SJCRH30 (cell line): ENCODE measurements at places on chromosomes 13 and 19.

DNA sequence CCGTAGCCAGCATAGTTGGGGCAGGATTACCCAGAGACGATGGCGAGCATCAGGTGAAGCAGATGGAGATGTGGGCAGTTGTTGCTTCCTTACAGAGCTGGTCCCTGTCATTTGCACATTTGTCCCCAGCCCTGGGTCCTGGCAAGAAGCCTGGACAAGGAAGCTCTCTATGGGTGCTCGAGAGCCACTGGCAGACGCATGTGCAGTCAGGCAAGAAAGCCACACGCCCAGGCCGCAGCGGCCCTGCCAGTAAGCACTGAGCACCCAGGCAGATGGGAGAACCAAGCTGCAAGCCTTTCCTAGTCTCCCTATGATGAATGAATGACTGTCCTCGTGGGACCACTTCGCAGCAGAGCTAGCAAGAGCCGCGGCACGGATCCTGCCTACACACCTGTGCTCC lies 182.8 kb downstream of the FOXO1 start:
- no peaks in the 10 kb centered on the region for H3K27me3 ChIP-seq
- H3K4me3 ChIP-seq = no peak overlapping the region
- no peak for DNase-seq
- H3K27ac ChIP-seq = no peak overlapping the region
- no peaks in the 10 kb centered on the region for H3K36me3 ChIP-seq

DNA sequence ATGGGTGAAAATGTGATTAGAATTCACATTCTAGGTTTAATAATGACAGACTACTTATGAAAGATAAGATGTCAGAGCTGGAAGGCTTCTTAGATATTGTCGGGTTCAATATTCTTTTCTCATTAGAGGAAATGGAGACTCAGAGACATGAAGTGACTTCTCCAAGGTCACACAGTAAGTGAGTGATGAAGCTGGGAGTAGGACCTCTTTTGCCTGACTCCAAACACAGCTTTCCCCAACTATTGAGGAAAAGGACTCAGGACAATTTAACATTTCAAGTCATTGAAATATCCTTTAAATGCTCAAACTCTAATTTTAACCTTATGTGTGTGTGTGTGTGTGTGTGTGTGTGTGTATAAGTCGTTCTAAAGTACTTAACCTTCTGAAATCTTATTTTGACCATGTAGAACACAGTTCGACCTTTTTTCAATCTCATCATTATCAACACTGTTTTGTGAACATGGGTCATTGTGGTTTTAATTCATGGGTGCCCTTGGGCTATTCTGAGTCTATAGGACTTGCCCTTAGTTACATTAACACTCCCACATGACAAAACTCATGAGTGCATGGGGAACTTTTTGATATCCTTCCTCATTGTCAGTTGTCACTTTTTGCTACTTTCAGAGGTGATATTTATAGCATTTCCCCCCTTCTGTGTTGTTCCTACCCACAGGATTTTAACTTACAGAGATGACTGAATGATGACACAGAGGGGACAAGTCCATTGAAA lies 53.0 kb downstream of the LRCH1 start:
- H3K27me3 ChIP-seq = no peaks in the 10 kb centered on the region
- H3K4me1 ChIP-seq = peaks cover 12% of the 10 kb centered on the region
- DNase-seq = no peak
- no peaks in the 10 kb centered on the region for H3K36me3 ChIP-seq
- H3K27ac ChIP-seq = no peak overlapping the region

DNA sequence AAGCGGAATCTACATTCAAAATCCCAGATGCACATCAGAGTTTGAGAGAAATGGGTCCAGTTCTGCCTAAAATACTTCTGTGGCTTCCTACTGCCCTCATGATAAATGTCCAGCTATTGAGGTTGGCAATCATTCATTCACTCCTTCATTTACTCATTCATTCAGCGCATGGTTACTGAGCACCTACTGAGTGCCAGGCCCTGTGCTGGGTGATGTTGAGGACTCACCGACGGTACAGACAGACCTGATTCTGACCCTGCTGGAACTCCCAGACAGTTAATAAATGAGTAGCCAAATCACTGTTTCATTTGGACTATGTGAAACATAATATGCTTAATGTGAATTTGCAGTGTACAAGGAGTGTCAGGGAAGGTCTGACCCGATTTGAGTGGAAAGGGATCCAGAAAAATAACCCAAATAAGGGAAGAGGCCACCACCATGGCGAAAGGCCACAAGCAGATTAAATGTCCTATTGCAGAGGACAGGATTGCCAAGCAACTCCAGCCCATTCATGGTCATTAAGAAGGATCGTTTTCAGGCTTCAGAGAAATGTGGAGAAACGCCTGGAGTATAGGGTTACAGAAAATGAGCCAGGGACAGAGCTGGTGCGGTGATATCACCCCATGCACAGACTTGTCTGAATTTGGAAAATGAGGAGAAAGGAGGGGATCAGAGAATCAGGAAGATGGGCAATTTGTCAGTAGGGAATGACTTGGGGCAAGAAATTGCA lies 20.5 kb downstream of the DYRK1B start:
- peaks cover 13% of the 10 kb centered on the region for H3K4me1 ChIP-seq
- H3K36me3 ChIP-seq = no peaks in the 10 kb centered on the region
- peak; percentile 88 for DNase-seq
- H3K27me3 ChIP-seq = no peaks in the 10 kb centered on the region

DNA sequence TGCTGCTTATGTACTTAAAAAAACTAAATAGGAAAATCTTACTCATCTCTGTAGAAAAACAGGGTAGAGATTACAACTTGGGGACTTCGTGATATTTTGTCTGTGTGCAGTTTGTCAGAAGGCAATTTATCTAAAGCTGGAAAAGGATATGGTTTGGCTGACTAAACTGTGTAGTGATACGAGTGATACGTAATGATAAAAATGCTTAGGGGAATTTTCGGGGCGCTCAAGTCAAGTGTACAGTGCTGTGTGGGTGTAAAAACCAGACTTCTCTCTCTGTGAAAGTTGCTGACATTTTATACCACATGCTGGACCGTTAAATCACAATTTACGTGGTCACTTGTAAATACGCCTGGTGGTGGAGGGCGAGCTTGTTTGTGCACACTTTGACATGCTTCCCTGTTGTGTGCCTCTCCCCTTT lies 221.7 kb downstream of the KCNRG start:
- H3K4me3 ChIP-seq = peak overlapping the region; percentile 9; the same call in 1 of the 2 replicates
- H3K4me1 ChIP-seq = peaks cover 7% of the 10 kb centered on the region
- H3K27ac ChIP-seq = peak overlapping the region; percentile 61
- H3K36me3 ChIP-seq = no peaks in the 10 kb centered on the region
- DNase-seq = peak; percentile 53
- H3K27me3 ChIP-seq = no peaks in the 10 kb centered on the region

- no peak overlapping the region for H3K27ac ChIP-seq
- H3K4me3 ChIP-seq = no peak overlapping the region
- DNase-seq = no peak
- H3K27me3 ChIP-seq = no peaks in the 10 kb centered on the region
Measured at GRCh38 chr13:111034811-111035210, 80.3 kb upstream of the ARHGEF7 start.

DNA sequence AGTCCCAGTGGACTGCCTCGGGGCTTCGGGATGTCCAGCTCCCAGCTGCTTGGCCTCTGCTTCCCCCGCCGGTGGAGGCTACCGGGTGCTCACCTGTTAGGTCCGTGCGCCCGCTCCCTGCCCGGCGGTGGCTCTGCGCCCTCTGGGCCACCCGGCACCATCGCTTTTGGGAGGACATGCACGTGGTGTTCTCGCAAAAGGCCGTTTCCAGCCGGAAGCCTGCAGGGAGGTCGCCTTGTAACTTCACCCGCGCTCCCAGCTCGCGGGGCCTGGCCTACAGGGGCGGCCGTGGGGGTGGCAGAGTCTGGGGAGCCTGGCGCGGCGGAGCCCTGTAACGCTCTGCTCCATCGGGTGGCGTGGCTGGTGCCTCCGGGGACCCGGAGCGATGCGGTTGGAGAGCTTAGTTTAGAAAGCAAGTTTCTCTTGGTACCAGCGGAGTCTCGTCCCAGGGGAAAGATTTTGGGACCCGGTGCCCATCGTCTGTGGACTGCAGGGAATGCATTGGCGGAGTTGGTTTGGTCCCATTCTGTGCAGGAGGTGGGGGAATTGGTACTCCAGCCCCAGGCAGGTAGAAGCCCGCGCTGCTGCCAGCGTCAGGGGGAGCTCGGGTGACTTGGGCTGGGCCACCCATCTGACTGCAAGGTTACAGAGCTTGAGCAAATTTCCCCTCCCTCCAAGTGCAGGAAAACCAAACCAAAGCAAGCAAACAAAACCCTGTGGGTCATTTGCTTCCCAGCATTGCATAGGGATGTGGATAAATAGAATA lies 673 bp downstream of the SPATA13 start:
- no peaks in the 10 kb centered on the region for H3K27me3 ChIP-seq
- H3K27ac ChIP-seq = peak overlapping the region; percentile 72
- peak; percentile 62 for DNase-seq
- peak overlapping the region; percentile 92 for H3K4me3 ChIP-seq

- no peak for DNase-seq
- H3K27me3 ChIP-seq = peaks cover 18% of the 10 kb centered on the region
- H3K4me1 ChIP-seq = peaks cover 12% of the 10 kb centered on the region
- H3K36me3 ChIP-seq = no peaks in the 10 kb centered on the region
Measured at GRCh38 chr19:18113827-18114226, 16.2 kb downstream of the MAST3 start.

GRCh38 chr13:43307921-43308433 lies 284.6 kb downstream of the DNAJC15 start:
- H3K36me3 ChIP-seq = no peaks in the 10 kb centered on the region
- peaks cover 28% of the 10 kb centered on the region for H3K4me1 ChIP-seq
- DNase-seq = peak; percentile 98
- no peaks in the 10 kb centered on the region for H3K27me3 ChIP-seq

DNA sequence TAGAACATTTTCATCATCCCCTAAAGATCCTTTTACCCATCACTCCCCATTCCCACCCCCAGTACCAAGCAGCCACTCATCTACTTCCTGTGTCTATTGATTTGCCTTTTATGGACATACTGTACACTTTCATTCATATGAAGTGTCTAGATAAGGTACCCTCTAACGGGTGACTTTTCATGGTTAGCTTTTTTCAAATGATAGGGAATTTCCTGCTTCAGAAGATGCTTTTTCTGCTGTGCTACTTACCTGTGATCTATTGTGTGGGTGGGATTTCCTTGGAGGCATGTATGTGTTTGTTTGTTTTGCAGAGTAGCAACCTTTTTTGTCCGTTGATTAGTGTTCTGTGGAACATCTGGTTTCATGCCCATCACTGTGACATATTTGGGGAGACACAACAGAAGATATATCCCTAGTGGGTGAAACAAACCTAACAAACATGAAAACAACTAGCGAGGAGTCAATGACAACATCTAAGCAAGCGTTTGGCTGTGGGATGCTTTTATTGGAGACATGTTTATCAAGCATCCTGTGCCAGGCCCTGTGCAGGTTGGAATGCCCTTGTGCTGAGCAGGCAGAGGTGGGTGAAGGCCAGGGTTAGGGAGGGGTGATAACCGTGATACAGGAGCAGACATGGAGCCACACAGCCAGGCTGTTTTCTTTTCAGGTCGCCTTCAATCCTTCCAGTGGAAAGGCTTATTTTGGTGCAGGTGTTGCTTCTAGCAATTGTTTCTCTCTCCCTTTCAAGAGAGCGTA lies 17.6 kb downstream of the SPINT2 start:
- H3K4me3 ChIP-seq = no peak overlapping the region
- H3K4me1 ChIP-seq = peaks cover 16% of the 10 kb centered on the region
- H3K27ac ChIP-seq = no peak overlapping the region
- H3K36me3 ChIP-seq = no peaks in the 10 kb centered on the region
- no peaks in the 10 kb centered on the region for H3K27me3 ChIP-seq
- DNase-seq = no peak

DNA sequence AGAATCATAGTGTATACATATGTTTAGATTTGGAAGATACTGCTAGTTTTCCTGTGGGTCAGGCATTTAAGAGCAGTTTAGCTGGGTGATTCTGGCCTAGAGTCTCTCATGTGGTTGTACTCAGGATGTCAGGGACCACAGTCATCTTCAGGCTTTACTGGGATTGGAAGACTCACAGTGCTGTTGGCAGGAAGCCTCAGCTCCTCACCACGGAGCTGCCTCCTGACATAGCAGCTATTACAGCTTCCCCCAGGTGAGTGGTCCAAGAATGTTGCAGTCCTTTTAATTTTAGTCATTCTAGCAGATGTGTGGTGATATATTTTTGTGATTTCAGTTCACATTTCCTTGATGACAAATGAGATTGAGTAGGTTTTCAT lies 16.9 kb upstream of the GPR18 start:
- no peaks in the 10 kb centered on the region for H3K4me1 ChIP-seq
- no peak overlapping the region for H3K4me3 ChIP-seq
- no peak overlapping the region for H3K27ac ChIP-seq
- H3K27me3 ChIP-seq = no peaks in the 10 kb centered on the region
- DNase-seq = no peak
- H3K36me3 ChIP-seq = 0 out of 2 replicates have a peak, but pooled peaks cover 2% of the 10 kb centered on the region

DNA sequence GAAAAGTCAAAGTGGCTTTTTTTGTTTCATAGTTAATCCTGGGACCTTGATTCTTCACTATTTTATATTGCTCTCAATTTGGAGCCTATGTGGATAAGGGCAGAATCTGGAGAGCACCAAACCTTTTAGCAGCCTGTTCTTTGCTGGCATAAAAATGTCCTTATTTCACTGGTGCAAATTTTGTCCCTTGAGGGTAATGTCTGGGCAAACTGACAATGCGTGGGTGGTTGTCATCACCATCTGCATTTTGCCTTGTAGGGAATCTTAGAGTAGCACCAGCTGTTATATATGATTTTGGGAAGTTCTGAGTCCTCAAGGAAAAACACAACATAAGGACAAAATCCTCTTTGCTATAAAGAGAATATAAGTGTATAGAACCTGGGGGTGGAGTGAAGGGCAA lies 336.9 kb upstream of the HTR2A start:
- no peak overlapping the region for H3K4me3 ChIP-seq
- no peaks in the 10 kb centered on the region for H3K4me1 ChIP-seq
- H3K36me3 ChIP-seq = no peaks in the 10 kb centered on the region
- DNase-seq = no peak

- H3K27ac ChIP-seq = no peak overlapping the region
- H3K4me1 ChIP-seq = no peaks in the 10 kb centered on the region
- peaks cover 13% of the 10 kb centered on the region; the same call in 1 of the 2 replicates for H3K27me3 ChIP-seq
- no peaks in the 10 kb centered on the region for H3K36me3 ChIP-seq
- DNase-seq = no peak
- no peak overlapping the region for H3K4me3 ChIP-seq
Measured at GRCh38 chr19:35363001-35363590, 4.8 kb downstream of the FFAR3 start.

DNA sequence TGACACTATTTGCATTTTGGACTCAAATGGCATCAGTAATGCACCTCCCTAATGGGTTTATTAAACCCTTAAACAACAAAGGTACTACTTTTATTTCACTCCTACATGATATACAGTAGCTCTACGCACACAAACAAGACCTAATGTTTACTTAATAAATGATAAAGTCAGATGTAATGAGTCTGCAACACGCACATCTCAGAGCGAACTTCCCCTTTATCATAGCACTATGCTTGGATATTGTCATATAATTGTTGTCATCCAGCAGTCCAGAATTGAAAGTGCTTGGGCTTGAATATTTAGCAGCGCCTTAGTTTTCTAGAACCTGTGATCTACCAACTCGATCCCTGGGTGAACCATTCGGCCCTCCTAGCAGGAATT lies 772 bp downstream of the PARP4 start:
- H3K27ac ChIP-seq = peak overlapping the region; percentile 76
- H3K36me3 ChIP-seq = no peaks in the 10 kb centered on the region; the same call in 1 of the 2 replicates
- H3K4me3 ChIP-seq = peak overlapping the region; percentile 78
- no peaks in the 10 kb centered on the region for H3K27me3 ChIP-seq
- peaks cover 4% of the 10 kb centered on the region for H3K4me1 ChIP-seq
- DNase-seq = no peak

GRCh38 chr19:10565028-10565566 lies 713 bp downstream of the KRI1 start:
- no peaks in the 10 kb centered on the region for H3K27me3 ChIP-seq
- peak overlapping the region; percentile 65 for H3K27ac ChIP-seq
- peak; percentile 65 for DNase-seq
- peak overlapping the region; percentile 87 for H3K4me3 ChIP-seq
- H3K4me1 ChIP-seq = peaks cover 15% of the 10 kb centered on the region

GRCh38 chr19:38308006-38308766 lies 4.1 kb downstream of the C19orf33 start:
- H3K27me3 ChIP-seq = no peaks in the 10 kb centered on the region
- no peak overlapping the region for H3K4me3 ChIP-seq
- peaks cover 9% of the 10 kb centered on the region; the same call in 1 of the 2 replicates for H3K36me3 ChIP-seq
